ENCODE measurements at places on chromosomes 7 and 10.

GRCh38 chr7:152078786-152079185 lies 53.3 kb downstream of the GALNT11 start:
- DNase-seq: no peak
- no peak overlapping the region for H3K4me3 ChIP-seq
- peaks cover 22% of the 10 kb centered on the region for H3K4me1 ChIP-seq
- H3K36me3 ChIP-seq: peaks cover 1% of the 10 kb centered on the region
- H3K27ac ChIP-seq: no peak overlapping the region
- H3K27me3 ChIP-seq: no peaks in the 10 kb centered on the region

- H3K27ac ChIP-seq: no peak overlapping the region
- DNase-seq: no peak
- no peaks in the 10 kb centered on the region for H3K4me1 ChIP-seq
- no peak overlapping the region for H3K4me3 ChIP-seq
Observed at GRCh38 chr7:10708447-10708846, 265.2 kb upstream of the PHF14 start.

DNA sequence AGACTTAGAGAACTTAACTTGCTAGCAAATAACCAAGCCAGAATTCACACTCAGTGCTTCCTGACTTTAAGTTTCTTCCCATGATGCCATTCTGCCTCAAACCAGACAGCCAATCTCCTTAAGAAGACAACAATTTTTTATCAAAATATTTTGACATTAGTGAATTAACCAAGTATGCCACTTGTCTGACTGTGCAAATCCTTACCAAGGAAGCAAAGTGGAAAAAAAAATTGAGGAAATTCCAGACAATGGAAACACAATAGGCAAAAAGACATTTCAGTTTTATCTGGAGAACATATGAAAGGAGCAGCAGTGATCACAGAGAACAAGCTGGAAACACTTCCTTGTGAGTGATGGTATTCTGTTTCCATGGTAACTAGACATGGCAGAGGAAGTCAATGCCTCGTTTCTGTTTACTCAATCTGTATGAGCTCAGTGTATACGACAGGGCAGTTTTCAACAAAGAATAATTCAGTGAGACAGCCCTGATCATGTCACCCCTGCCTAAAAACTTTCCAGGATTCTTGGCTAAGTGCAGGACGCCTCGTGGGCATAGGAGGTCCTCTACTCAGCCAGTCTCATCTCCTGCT lies 114.2 kb downstream of the DYNC1I1 start:
- H3K27me3 ChIP-seq: no peaks in the 10 kb centered on the region
- no peak overlapping the region for H3K4me3 ChIP-seq
- no peaks in the 10 kb centered on the region for H3K36me3 ChIP-seq
- H3K4me1 ChIP-seq: no peaks in the 10 kb centered on the region
- H3K27ac ChIP-seq: no peak overlapping the region

DNA sequence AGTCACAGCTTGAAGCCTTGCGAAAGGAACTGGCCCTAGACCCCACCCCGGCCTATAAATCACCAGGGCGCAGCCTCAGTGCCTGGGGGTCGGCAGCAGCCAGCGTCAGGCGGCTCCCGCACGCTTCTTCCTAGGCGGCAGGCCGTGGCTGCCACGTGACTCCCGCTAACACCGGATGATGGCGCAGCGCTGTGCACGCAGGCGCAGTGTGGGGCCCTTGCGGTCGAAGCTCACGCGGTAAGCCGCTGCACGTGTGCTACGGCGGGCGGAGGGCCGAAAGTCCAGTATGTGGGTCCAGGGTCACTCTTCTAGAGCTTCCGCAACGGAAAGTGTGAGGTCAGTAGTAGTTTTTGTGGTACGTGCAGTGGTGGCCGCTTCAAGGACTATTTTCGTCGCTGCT lies at the start of gene STK31:
Gene STK31, plus strand, starts transcription at position 220 of the 400 bp plus-strand sequence. Its CDS starts 67 bp downstream, at position 287.
- DNase-seq: no peak
- H3K27ac ChIP-seq: no peak within 1 kb of the TSS
- peaks cover 4% of the 10 kb centered on the region for H3K27me3 ChIP-seq
- no peaks in the 10 kb centered on the region for H3K4me1 ChIP-seq
- H3K36me3 ChIP-seq: peaks cover 13% of the 10 kb centered on the region
- H3K4me3 ChIP-seq: no peak within 1 kb of the TSS

DNA sequence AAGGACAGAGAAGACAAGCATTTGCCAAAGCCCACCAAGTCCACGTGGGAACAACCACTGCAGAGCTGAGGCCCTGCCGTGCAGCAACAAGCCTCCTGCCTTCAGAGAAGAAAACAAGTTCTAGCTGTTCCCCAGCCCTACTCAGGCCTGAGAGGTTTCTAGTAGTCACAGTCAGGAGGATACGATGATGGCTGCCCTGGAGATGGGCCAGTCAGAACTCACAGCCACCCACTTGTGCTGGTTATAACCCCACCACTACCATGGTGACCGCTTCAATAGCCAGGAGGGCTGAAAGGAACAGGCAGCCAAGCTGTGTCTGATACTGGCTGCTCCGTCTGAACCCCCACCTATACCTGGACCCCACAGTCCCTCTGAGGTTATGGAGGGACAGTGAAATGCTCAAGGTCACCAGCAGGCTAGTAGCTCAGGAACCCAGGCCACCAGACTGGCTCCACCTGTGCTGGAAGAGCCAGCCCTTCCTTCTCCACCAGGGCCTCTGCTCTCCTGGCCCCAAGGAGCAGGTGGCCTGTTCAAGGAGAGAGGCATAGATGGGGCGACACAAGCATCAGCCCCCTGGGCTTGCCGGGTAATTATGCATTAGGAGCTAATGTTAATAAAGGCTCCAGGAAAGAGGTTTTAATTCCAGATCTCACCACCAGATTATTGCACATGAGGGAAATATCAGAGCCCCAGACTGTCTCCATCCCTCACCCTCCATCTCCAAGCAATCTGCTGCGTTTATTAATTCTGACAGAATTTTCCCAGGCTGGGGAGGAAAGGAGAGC lies 125.8 kb upstream of the PCBD1 start:
- H3K36me3 ChIP-seq: no peaks in the 10 kb centered on the region
- peaks cover 16% of the 10 kb centered on the region for H3K27me3 ChIP-seq
- no peak overlapping the region for H3K4me3 ChIP-seq
- H3K27ac ChIP-seq: no peak overlapping the region
- DNase-seq: no peak
